ENCODE measurements at places on chromosomes 5 and 9.

DNA sequence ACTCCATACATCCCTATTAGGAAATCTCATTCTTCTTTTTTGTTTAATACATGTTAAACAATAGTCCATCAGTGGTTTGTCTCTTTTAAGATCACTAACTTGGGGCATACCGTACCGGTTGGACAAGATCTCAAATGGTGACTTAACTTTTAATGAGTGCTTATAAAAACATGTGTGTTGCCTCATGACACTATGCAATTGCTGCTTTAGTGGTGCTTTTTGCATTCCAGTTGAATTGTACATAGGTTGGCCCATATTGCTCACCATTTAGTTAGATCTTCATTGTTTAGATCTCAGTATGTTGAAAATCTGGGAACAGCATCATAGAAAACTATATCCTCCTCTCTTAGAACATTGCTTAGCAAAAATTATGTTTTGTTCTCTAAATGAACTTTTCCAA lies 17.8 kb downstream of the C9orf85 start:
- no peak for DNase-seq

GRCh38 chr9:122386311-122386872 lies 15.6 kb downstream of the PTGS1 start:
- no peak for DNase-seq

DNA sequence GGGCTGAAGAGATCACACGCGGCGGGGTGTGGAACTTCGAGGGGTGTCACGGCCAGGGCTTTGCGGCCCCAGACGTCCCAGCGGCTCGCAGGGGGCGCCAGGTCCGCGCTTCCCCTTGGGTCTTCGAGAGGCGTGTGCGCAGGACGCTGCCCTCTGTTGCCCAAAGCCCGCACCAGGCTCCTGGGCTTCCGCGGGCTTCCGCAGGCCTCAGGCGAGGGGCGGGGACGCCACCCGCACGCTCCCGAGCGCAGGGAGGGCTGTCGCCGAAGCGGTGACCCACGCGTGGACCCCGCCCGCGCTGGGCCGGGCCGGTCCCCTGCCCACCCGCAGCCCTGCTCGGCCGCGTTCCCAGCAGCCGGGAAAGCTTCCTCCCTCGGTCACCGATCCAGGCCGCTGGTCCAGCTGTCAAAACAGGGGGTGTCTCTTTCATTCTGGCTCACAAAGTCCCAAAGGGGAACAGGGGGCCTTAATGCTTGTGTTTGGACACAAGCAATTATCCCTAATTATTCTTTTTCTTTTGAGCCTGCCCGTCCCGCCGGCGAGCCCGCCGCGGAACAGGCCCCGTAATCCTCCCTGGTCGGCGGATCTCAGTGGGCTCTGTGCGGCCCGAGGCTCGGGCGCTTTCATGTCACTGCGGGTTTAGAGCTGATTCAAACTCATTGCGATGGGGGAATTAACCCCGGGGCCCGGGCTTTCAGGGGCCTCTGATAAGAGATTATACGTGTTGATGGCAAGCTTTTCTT lies 60.6 kb downstream of the TMEM174 start:
- no peak for DNase-seq

DNA sequence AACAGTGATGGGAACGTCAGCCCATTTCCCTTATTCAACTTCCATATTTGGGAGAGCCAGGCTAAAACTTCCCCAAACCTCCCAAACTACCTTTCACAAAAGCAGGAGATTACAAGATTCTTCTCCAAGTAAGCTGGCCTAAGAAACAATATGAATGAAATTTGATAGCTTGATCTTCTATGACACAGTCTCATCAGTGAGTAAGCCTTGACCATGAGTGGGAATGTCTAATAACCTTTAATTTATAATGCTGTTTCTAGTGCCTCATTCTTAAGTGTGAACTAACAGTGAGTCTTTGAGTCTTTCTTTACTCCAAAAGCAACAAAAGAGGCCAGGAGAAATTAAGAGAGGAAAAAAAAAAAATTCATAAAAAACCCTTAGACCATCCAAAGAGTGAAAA lies 1379.9 kb downstream of the EFNA5 start:
- DNase-seq = no peak

GRCh38 chr5:41637869-41638268 lies 127.5 kb upstream of the PLCXD3 start:
- no peak for DNase-seq

DNA sequence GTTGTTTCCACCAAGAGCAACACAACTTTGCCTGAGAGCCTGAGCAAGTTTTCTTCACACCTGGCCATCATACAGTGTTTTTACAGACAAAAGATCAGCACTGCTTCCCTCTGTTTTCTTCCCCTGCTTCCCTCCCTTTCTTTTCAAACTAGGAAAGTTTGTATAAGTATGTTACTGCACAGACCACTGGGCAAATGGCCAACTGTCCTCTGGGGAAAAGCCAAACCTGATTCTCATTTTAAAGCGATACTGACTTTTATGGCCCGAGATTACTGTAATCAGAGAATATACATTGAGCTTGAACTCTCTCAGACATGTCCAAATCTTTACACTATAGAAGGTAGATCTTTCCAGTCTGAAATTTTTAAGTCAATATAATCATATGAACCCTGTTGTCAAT lies 415.0 kb downstream of the NFIB start:
- no peak for DNase-seq

DNA sequence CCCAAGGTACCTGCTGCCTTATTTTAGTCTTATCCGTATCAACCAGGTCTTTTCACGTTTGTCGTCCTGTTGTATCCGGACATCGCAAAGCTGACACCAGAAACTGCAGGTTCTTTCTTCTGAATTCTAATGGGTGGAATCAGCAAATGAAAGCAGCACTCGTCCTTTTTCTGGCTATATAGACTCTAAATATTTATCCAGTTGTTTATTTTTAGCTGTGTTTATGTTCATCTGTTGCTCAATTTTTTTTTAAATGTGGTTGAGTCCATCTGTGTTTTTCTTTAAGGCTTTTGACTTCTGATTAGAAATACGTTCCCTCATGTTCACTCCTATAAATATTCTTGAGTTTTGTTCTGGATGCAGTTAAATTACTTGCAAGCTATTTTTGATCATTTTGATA lies 831.7 kb downstream of the MTRR start:
- DNase-seq = no peak

- peak; percentile 61 for DNase-seq
These were observed 134.4 kb downstream of the AOPEP start for GRCh38 chr9:94860678-94861588.

GRCh38 chr5:142437563-142437962 lies 112.7 kb upstream of the SPRY4 start:
- DNase-seq = no peak

GRCh38 chr9:91697201-91697600 lies 252.8 kb downstream of the ROR2 start:
- no peak for DNase-seq

GRCh38 chr5:172133359-172134029 lies 54.5 kb downstream of the STK10 start:
- peak; percentile 32 for DNase-seq

GRCh38 chr9:132006677-132007370 lies 72.8 kb downstream of the MED27 start:
- no peak for DNase-seq

- no peak for DNase-seq
These were observed 147.6 kb downstream of the ROR2 start for GRCh38 chr9:91802391-91802790.

GRCh38 chr5:155343468-155343867 lies 329.9 kb downstream of the KIF4B start:
- DNase-seq = no peak

- peak; percentile 20 for DNase-seq
These were observed 21.3 kb downstream of the CCDC69 start for GRCh38 chr5:151202381-151203139.

- no peak for DNase-seq
These were observed 27.6 kb upstream of the NFIB start for GRCh38 chr9:14341437-14342122.

- DNase-seq = peak; percentile 45
These were observed 1.1 kb downstream of the PTGER4 start for GRCh38 chr5:40680741-40681362.

GRCh38 chr5:140348104-140348503 lies 1.7 kb upstream of the HBEGF start:
- no peak for DNase-seq

DNA sequence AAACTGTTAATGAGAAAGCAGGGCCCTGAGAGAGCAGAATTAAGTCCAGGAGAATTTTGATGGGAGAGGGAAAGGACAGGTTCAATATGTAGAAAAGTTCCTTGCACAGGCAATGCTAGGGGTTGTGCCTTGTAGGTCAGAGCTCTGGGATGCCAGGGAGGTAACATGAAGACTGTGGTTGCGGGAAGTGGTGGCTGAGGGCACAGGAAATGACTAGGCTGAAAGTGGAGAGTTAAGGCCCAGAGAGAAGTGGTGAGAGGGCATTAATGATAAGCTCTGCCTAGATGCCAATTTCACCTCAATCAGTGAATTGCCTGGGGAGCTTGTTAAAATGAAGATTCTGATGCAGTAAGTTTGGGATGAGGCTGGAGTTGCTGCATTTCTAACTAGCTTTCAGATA lies 31.5 kb upstream of the PPP3R2 start:
- DNase-seq = no peak

- DNase-seq = no peak
These were observed 399.0 kb downstream of the MED10 start for GRCh38 chr5:5979377-5979760.

GRCh38 chr5:174947548-174947947 lies 223.2 kb downstream of the MSX2 start:
- DNase-seq = no peak

DNA sequence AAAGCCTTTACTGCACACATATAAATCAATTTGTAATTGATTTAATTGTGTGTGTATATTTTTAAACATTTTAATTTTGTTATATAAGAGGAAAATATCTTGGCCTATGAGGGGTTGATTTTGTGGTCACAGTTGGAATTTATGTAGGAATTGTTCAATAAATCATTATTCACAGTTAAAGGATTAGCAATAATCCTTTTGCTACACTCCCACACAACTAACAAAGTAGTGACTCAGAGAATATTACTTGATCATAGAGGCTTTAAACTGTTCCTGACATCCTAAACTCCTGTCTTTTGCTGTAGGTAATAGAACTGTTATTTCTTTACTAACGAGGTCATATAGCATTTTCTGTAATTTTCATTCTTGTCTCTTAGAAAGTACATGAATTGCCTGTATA lies 95.5 kb downstream of the ZCCHC7 start:
- no peak for DNase-seq

GRCh38 chr9:120932086-120932823 lies 5.7 kb upstream of the TRAF1 start:
- DNase-seq = no peak

GRCh38 chr5:71705421-71705820 lies 13.7 kb upstream of the CARTPT start:
- no peak for DNase-seq

GRCh38 chr5:131821221-131821620 lies 24.4 kb upstream of the FNIP1 start:
- DNase-seq = no peak

DNA sequence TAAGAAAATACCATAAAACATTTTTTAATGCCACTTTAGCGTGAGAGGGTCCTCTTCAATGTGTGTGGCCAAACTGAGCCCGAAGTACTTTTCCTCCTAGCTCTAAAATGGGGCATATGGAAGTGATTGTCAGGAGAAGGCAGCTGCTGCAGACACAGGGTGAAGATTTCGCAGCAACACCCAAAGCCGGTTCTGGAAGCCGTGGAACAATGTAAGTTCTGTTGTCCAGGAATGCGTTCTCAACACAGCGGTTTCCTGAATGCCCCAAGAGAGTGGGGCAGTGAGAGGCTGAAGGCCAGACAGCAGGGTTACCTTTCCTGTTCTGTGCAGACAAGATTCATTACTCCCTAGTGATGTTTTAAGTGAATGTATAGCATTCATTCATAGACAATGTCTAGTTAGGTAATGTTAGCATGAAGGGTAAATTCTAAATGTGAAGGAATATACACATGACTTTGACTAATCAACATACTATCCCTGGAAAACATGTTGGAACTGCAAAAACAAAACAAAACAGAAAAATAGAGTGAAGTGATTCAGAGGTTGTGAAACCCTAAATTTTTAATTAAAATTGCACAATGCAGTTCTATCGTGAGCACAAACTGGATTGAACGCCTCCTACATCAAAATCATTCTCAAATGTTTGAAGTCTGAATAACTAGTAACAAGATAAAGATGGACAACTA lies 197.0 kb upstream of the SEMA6A start:
- DNase-seq = no peak

DNA sequence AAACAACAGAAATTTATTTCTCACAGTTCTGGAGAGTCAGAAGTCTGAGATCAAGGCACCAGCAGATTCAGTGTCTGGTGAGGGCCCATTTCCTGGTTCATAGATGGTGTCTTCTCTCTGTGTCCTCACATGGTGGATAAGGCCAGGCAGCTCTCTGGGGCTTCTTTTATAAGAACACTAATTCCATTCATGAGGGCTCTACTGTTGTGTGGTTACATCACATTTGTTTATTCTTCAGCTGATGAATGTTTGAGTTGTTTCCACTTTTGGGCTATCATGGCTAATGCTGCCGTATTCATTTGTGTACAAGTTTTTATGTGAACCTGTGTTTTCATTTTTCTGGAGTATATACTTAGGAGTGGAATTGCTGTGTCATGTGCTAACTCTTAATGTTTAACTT lies 35.2 kb downstream of the DDX4 start:
- no peak for DNase-seq

DNA sequence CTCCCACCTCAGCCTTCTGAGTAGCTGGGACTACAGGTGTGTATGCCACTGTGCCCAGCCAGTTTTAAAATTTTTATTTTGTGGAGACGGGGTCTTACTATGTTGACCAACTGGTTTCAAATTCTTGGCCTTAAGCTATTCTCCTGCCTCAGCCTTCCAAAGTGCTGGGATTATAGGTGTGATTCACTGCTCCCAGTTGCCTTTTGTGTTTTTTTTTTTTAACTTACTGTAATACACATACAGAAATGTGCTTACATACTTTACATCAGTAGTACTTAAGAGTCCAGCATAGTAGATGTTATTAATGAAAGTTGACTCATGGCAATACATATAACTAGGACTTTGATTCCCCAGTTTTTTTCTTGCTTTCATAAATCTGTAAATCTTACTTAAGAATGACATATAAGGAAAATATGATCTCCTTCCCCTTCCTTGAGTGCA lies 4.7 kb downstream of the MAN2A1 start:
- DNase-seq = no peak

- DNase-seq = no peak
These were observed 52.2 kb downstream of the PDE8B start for GRCh38 chr5:77262697-77263096.

GRCh38 chr5:66796305-66797292 lies 200.4 kb downstream of the MAST4 start:
- DNase-seq = no peak

- peak; percentile 28 for DNase-seq
These were observed 71.8 kb upstream of the MAMDC2 start for GRCh38 chr9:69971643-69972449.

GRCh38 chr5:41334758-41335157 lies 121.4 kb upstream of the C6 start:
- DNase-seq = no peak

DNA sequence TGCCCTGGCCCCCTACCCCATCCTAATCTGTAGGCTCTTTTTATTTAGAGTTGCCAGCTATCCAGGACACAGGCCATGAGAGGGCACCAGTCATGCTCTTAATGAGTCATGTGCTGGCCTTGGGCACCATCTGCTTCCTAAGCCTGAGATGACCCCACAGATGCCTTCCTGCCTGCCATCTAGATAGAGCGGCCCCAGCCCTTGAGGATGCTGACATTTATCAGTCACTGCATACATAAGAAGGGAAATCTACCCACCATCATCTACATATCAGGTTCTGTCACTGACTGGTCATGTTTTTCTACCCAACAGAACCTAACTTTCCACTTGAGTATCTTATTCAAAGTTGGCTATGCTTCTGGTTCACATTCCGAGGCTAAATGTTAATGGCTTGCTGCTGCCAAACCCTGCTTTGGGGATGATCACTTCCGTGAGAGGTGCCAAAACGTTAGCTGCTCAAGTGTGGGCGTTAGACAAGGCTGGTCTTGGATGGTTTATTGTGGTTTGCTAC lies 49.9 kb upstream of the TTC23L start:
- no peak for DNase-seq
